Vagina (tissue), 2 donors: ENCODE measurements at places on chromosomes 5 and 9. TPM values are rescaled to one million over a fixed set of nuclear protein-coding genes. Genes with fewer than 3 reads are reported as not detected.

GRCh38 chr5:61289669-61290306 is 42.3 kb upstream of the ZSWIM6 start:
- no peak overlapping the region for H3K27ac ChIP-seq
- DNase-seq = no peak
- H3K4me3 ChIP-seq = no peak overlapping the region

DNA sequence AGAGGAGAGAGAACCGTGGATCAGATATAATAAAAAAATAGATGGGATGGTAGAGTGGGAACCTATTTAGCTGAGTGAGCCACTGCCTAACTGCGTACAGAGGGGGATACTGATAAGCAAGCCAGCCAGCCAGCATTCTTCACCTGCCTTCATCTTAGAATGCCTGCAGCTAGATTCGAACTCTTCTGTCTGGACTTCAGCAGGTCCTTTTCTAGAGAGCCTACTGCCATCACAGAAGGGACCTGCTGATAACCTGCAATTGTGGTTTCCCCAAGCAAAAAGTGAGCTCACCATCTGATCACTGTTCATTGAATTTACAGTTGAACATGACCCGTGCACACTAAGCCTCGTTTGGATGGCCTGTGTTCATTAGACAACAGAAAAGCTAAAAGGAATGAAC is 109.4 kb downstream of the CDC42SE2 start:
- H3K4me1 ChIP-seq = peaks cover 6% of the 10 kb centered on the region
- H3K27me3 ChIP-seq = no peaks in the 10 kb centered on the region

DNA sequence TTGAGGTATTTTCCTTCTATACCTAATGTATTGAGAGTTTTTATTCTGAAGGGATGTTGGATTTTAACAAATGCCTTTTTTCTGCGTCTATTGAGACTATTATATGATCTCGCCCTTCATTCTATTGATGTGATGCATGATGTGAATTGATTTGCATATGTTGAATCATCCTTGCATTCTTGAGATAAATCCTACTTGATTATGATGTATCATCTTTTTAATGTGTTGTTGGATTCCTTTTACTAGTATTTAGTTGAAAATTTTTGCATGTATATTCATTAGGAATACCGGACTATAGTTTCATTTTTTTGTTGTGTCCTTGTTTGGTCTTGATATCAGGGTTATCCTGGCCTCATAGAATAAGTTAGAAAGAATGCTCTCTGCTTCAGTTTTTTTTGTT is 169.7 kb downstream of the NPR3 start:
- no peak for DNase-seq
- no peaks in the 10 kb centered on the region for H3K36me3 ChIP-seq
- H3K4me1 ChIP-seq = no peaks in the 10 kb centered on the region
- H3K27ac ChIP-seq = no peak overlapping the region

GRCh38 chr9:127241354-127241753 is 23.2 kb upstream of the GARNL3 start:
- H3K4me1 ChIP-seq = peaks cover 15% of the 10 kb centered on the region
- H3K4me3 ChIP-seq = no peak overlapping the region
- DNase-seq = no peak
- H3K27ac ChIP-seq = no peak overlapping the region
- no peaks in the 10 kb centered on the region for H3K27me3 ChIP-seq

DNA sequence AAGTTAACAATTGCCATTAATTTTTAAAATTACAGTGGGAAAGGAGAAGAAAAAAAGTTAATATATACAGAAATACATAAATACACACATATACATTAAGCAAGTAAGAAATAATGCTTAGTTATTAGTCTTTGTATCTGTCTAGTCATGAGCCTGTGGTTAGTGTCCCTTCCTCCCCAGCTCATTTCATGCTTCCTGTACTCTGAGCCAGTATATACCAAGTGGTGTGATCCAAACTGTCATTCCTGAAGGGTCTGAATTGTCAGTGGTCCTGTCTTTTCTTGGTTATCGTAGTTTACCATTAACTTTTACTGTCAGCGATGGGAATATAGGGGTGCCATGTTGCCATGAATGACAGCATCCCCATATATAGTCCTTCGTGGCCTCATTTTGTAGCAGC is 24.2 kb upstream of the STOM start:
- no peaks in the 10 kb centered on the region for H3K27me3 ChIP-seq
- DNase-seq = no peak
- H3K4me1 ChIP-seq = no peaks in the 10 kb centered on the region
- no peaks in the 10 kb centered on the region for H3K36me3 ChIP-seq

GRCh38 chr5:94480486-94480885 is 137.9 kb downstream of the KIAA0825 start:
- no peak for DNase-seq
- H3K27ac ChIP-seq = no peak overlapping the region
- no peak overlapping the region for H3K4me3 ChIP-seq
- H3K27me3 ChIP-seq = no peaks in the 10 kb centered on the region
- H3K36me3 ChIP-seq = no peaks in the 10 kb centered on the region
- no peaks in the 10 kb centered on the region for H3K4me1 ChIP-seq

Gene NOXA1
- total RNA-seq = 2.9 TPM

Gene GPR151
- not detected for total RNA-seq

Gene FAM153A
- 4.2 TPM for total RNA-seq

Gene KLHL3
- 7.4 TPM for total RNA-seq

Gene INSL4
- not detected for total RNA-seq

Gene NTRK2
- total RNA-seq = 16.0 TPM

Gene GARIN3
- total RNA-seq = not detected

Gene ARID3C
- not detected for total RNA-seq

Gene TCF7
- total RNA-seq = 1.7 TPM

Gene CLIC3
- 23.6 TPM for total RNA-seq
